ENCODE measurements at places on chromosomes 5 and 9. TPM values are rescaled to one million over a fixed set of nuclear protein-coding genes. Genes with fewer than 3 reads are reported as not detected.

- DNase-seq: no peak
Measured at GRCh38 chr9:75116306-75116705, 28.0 kb downstream of the OSTF1 start.

- no peak for DNase-seq
Measured at GRCh38 chr5:24535646-24536045, 109.1 kb downstream of the CDH10 start.

Gene TSSK1B
- 0.14 TPM for total RNA-seq

- DNase-seq: no peak
Measured at GRCh38 chr5:58381566-58381965, 78.3 kb downstream of the PLK2 start.

Gene KIF4B
- total RNA-seq: not detected

Gene PHF24
- 2.9 TPM for total RNA-seq

GRCh38 chr9:136533775-136534157 is 12.1 kb downstream of the NOTCH1 start:
- no peak for DNase-seq

Data from cardiac muscle cell (in vitro differentiated cells and primary cell).